ENCODE measurements at places on chromosomes 4 and X.

- DNase-seq: no peak
Observed at GRCh38 chr4:180751009-180751408, 1492.2 kb upstream of the TENM3 start.

DNA sequence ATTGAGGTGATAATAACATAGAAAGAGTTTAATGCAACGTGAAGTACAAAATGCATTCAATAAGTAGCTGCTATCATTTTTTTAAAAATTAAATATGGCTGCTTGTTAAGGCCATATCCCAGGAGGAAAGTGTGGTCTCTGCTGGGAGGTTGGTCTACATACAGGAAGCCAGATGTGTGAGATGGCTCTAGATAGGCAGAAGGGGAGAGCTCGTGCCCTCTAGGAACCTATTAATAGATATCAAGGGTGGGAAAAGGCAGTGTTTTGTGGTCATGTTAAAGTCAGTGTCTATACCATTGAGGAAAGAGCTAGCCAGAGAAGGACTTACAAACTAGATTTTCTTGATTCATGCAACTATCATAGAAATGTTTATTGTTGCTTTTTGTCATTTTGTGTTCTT is 140.5 kb downstream of the KLHL8 start:
- DNase-seq: no peak

- DNase-seq: no peak
Observed at GRCh38 chr4:86895692-86896488, 3.7 kb upstream of the C4orf36 start.

GRCh38 chr4:70544279-70544868 is 26.0 kb downstream of the AMTN start:
- DNase-seq: no peak

DNA sequence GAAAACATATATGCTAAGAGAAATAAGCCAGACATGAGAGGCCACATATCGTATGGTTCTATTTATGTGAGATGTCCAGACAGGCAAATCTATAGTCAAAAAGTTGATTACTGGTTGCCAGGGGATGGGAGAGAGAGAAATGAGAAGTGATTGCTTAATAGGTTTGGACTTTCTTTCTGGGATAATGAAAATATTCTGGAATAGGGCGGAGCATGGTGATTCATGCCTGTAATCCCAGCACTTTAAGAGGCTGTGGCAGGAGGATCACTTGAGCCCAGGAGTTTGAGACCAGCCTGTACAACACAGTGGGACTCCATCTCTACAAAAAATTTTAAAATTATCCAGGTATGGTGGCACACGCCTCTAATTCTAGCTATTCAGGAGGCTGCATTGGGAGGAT is 22.4 kb downstream of the RBM47 start:
- no peak for DNase-seq

DNA sequence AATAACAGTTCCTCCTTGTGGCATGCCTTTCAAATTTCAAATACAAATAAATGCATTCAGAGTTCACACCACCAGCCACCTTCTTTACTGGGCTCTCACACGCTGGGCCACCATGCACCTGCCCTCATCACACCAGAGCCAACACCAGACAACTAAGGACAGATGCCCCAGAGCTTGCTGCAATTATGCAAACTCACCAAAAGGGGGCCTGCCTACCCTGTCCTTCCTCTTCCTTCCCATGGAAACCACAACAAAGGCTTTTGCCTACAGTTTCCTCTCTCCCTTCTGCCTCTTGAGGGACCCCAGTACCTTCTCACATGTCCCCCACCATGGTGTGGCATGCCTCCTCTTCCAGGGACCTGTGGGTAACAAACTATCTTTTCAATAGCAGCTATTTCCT is 1333.9 kb upstream of the TENM3 start:
- no peak for DNase-seq

DNA sequence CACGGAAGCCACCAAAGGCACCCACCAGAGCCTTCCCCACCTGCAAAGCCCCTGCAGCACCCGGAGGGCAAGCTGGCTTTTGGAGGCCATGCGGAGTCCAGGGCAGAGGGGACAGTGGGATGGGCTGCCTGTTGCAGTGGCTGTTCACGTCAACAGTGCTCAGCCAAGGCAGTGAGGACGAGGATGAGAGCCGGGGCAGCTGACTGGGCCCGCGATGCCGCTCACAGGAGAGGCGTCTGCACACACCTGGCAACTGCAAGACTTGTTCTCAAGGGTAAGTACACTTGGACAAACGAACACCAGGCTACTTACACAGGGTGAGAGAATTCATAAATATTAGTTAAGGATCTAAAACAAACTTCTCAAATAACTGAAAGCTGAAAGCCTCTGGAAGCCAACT is 19.6 kb downstream of the FGFR3 start:
- no peak for DNase-seq
